ENCODE measurements at places on chromosomes 5 and 9. TPM values are rescaled to one million over a fixed set of nuclear protein-coding genes. Genes with fewer than 3 reads are reported as not detected.

Gene FBP2
- not detected for polyA plus RNA-seq

Gene CARTPT
- polyA plus RNA-seq = not detected

Gene PCDHB5
- polyA plus RNA-seq = 2.1 TPM

Gene EQTN
- 15.1 TPM for polyA plus RNA-seq

Gene AK1
- 86.9 TPM for polyA plus RNA-seq

Gene SLC36A2
- not detected for polyA plus RNA-seq
